ENCODE measurements at places on chromosomes 2 and 18.

DNA sequence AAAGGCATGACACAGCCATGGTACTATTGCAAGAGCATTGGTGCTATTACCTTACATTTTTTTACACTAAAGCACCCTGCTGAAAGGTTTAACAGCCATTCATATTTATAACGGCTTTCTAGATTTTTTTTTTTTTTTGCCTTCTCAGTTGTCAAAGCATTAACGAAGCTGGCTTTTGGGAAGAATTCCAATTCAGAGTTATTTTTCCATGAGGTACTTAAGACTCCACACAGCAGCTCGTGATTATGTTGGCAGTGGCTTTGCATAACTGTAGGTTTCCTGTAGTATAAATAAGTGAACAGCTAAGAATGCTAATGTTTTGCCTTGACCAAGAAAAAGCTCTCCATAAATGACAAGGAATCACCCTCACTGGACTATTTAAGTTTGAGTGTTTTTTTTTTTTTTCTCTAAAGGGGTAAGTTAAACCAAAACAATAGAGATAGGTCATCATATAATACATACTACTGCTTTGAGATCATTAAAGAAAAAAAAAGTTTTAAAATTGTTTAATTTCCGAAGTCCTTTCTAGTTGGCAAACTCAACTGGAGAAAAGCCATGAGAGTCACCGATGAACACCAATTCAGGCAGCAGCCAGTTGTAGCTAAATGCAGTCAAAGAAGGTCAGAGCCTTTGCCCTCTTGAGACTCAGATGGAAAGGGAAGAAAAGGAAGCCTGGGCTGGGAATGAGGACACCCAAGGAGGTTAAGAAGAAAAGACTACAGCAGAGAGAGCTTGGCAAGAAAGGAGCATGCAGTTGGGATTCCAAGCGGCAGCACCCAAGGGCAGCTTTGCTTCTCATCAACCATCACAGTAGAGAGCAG is 187.4 kb upstream of the NCKAP5 start:
- no peak for DNase-seq

- no peak for DNase-seq
Measured at GRCh38 chr2:95667480-95667879, 75.7 kb downstream of the TRIM43 start.

- no peak for DNase-seq
Measured at GRCh38 chr2:2769481-2770431, 438.7 kb upstream of the MYT1L start.

DNA sequence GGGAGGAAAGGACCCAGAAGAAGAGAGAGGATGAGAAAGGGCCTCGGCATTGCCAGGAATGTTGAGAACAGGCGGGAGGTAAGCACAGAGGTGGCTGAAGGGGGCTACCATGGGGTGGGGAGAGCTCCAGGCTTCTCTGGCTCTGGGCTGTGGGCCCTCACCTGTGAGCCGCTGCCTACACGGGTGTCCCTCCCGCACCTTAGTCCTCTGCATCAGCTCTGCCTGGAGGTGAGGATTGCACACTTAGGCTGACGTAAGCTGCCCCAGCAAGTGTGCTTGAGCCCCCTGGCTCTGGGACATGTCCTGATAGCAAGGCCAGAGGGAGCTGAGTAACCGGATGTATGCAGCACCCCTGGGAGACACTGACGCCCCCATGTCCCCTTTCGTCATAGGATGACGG is 33.9 kb downstream of the TMEM18 start:
- DNase-seq, result no peak

- no peak for DNase-seq
Measured at GRCh38 chr18:47736376-47737140, 193.9 kb downstream of the SMAD2 start.

GRCh38 chr2:160221391-160222276 is 21.6 kb upstream of the ITGB6 start:
- DNase-seq, result no peak

- DNase-seq, result no peak
Measured at GRCh38 chr2:15271941-15272542, 289.1 kb downstream of the NBAS start.

GRCh38 chr2:111005821-111006220 is 114.9 kb upstream of the BCL2L11 start:
- DNase-seq, result no peak

DNA sequence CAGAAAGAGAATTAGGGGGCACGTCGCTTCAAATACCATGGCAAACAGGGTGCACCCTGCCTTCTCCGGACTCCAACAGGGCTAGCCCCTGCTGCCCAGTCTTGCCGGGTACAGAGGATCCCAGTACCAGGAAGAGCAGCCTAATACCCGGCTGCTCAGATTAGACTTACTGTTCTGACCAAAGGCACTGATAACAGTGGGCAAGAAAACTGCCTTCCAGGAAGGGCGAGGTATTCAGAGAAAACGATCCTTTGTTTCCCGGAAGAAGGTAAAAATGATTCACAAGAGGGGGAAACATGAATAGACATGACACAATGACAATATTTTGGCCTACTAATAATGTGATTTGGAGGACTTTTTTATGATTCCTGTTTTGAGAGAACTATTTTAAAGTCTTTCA is 99.9 kb downstream of the SS18 start:
- DNase-seq, result no peak

GRCh38 chr2:200477667-200478131 is 32.2 kb downstream of the KCTD18 start:
- DNase-seq, result no peak

- no peak for DNase-seq
Measured at GRCh38 chr18:33578518-33579348, 714 bp downstream of the ASXL3 start.

- no peak for DNase-seq
Measured at GRCh38 chr18:79199691-79200374, 130.6 kb downstream of the ATP9B start.

GRCh38 chr2:39787950-39788349 is 8.9 kb upstream of the THUMPD2 start:
- DNase-seq, result no peak

GRCh38 chr2:48756289-48756688 is 765 bp upstream of the LHCGR start:
- DNase-seq, result no peak

GRCh38 chr2:53460937-53461336 is 306.7 kb upstream of the CHAC2 start:
- DNase-seq, result no peak

GRCh38 chr2:83951378-83951947 is 507.6 kb downstream of the SUCLG1 start:
- DNase-seq, result no peak

DNA sequence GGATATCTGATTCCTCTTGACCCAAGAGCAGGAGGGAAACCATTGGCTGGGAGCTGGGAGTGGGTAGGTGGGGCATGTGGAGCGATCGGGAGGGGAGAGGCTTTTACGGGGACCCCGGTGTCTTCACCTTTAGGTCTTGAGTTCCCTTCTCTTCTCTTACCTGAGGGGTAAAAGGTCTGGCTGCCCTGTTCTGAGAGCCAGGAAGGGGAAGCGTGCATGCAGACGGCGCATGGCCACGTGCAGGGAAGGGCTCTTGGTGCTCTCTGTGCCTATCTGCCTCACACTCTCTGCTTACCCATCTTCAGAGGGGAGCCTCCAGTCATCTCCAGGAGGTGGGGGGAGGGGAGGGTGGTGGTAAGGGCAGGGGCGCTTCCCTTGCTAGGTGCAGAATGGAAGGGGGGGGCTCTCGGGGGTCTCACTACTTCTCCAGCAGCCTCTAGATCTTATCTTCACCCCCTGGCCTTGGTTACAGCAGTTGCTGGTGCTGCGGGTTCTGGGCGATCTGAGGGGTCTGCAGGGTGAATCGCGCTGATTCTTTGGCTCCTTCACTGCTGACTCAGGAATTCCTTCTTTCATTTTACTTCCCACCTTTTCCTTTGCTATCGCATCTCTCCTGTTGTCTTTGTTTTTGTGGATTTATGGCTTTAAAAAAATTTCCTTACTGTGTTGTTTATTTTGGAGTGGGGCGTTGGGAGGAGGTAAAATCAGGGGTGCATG is 225.8 kb upstream of the HS6ST1 start:
- no peak for DNase-seq

DNA sequence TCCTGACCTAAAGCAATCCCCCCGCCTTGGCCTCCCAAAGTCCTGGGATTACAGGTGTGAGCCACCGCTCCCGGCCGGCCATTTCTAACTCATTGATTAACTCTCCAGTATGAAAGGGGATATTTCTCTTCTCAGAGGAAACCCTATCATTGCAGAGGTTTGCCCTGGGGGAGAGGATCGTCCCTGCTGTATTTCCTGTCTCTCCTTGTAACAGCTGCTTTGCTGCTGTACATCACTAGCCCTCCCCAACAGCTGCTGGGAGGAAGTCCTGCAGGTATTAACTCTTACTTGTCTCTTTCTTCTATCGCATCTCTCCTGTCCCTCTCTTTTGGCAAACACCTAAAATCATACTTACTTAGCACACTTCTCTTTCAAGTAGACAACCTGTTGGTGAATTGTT is 219.0 kb upstream of the DSEL start:
- no peak for DNase-seq

DNA sequence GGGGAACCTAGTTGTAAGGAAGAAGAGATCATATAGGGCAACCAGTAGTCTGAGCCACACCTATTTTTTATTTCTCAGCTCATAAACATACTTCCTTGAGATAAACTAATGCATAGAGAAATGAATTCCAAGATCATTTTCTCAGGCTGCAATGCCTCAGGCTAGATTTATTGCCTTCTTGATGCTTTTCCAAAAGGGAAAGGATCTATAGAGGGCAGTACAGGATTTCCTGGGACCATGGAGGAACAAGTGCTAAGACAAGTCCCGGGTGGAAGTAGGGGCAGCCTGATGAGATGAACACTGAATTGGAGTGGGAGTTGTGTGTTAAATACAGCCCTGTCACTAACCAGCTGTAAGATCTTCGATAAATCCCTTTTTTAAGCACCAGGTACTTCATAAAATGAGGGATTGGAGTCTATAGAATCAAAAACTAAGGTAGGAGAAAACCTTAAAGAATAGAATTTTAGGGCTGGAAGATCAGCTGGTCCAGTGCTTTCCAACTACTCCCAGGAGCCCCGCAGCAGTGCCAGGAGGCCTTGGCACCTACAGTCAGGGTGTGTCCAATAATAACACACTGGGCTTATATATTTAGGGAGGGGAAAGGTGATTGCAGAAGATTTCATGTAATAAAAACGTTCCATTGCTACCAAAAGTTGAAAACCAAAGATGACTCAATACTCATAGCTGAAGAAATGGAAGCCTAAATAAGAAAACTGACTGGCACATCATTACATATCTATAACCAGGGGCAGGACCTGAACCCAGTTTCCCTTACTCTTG is 58.1 kb downstream of the SERTAD2 start:
- no peak for DNase-seq

DNA sequence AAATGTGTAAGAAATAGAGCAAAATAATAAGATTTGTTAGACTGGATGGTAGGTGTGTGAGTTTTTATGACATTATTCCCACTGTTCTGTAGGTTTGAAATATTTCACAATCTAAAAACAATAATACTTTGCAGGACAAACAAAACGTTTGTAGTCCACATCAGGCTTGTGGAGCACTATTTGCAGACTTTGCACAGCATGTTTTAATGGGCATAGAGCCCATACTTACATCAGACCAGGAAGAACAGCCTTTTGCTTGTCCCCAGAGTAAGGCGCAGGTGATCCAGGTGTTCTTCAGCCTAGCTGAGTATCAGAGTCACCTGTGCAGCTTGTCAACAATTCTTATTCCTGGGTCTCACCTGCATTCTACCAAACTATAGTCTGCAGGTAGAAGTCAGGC is 9.1 kb upstream of the STK39 start:
- no peak for DNase-seq

Measured in NCI-H1048 (cell line).